Effector memory CD8-positive, alpha-beta T cell (primary cell): ENCODE measurements at places on chromosomes 6 and 20.

- no peak for DNase-seq
Measured at GRCh38 chr6:168908887-168909286, 344.8 kb downstream of the THBS2 start.

DNA sequence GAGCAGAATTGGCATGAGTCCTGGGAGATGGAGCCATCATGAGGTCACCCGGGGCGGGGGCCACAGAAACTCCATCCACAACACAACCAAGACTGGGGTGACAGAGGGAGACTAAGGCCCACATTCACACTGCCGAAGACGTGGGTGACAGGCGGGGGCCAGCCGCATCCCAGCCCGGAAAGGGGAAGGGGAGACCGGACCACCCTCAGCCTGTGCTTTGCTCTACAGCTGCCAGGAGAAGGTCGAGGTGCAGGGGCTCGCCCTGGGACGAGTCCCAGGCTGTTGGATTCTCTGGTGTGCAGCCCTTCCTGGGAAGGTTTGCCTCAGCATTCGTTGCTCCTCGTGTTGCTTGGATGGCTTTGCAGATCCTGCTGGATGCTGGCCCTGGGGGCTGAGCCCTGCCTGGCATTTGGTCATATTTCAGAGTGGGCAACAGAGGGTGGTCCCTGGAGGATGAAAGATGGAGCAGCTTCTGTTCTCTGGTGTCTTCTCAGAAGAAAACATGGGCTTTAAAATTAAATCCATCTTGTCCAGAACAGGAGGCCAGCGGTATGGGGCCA is 328.9 kb downstream of the TAF4 start:
- no peak for DNase-seq

GRCh38 chr6:33668914-33669313 is 42.6 kb downstream of the UQCC2 start:
- no peak for DNase-seq

GRCh38 chr6:106156863-106157262 is 70.7 kb downstream of the PRDM1 start:
- DNase-seq: no peak

DNA sequence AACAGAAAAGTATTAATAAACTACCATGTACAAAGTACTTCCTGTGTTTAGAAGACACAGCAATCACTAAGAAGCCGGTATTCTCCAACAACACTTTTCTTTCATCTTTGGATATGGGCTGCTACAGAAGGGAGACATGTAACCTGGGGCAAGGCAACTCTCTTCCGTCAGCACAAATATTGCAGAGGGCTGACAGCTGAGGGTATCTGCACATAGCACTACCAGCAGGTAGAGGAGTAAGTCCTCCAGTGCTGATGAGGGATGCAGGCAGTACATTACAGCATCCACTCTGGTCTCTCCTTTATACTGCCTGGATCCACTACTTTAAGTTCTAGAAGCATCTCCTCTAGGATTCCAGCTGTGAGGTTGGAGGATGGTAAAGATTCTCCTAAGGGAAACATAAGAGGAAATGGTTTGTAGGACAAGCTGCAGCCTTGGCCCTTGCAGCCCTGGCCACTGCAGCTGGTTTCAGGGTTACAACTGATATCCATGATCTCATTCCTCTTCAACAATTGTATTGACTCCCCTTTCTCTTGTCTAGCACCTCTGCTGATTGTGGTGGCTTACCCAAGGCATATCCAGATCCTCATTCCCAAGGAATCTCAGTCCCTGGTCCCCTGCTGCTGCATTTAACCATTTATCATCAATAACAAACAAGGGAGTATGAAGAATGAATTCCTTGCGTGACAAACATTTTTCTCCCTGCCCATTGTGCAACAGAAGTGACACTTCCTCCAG is 110.7 kb upstream of the ADGRF1 start:
- DNase-seq: no peak

DNA sequence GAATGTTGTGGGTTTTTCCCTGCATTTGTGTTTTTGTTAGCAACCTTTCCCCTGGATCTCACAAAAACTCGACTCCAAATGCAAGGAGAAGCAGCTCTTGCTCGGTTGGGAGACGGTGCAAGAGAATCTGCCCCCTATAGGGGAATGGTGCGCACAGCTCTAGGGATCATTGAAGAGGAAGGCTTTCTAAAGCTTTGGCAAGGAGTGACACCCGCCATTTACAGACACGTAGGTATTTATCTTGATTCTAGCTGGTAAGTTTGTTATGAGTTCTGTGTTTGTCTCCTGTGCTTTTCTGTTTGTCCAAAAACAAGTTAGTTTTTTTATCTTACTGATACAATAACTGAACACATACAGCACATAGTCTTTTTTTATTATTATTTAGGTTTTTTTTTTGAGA is 3.0 kb downstream of the SLC25A27 start:
- no peak for DNase-seq

DNA sequence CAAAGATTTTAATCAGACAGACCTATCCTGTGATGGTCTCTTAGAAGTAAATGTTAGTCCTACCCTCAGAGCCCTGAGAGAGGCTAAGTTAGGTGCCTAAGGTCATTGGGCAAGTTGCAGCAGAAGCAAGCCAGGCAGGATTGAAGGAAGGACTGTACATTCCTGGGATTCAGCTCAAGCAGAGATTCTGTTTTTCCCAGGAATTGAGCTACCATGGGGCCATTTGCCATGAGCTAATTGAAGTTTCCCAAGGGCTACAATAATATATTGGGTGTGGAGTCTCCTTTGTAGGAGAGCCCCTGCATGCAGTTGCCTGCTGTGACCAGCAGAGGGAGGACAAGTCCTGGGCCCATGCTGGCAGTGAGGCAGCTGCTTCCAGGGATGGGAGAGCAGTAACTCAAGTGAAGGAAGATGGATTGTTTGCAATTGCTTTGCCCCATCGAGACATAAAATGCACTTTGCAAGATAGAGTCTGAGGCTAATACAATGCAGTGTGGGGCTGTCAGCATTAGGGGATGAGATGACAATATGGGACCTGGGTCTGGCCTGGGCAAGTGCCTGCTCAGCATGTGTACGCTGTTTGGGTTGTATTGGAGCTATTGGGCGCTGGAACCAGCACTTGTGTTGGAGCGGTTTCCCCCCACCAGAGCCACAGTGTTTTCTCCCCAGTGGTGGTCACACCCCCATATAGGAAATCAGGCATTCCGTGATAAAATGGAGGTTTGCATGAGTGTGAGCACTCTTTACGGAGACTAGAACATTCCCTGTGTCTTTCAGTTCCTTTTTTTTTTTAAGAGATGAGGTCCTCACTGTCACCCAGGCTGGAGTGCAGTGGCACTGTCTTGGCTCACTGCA is 27.9 kb downstream of the DNMT3B start:
- peak; percentile 67 for DNase-seq

DNA sequence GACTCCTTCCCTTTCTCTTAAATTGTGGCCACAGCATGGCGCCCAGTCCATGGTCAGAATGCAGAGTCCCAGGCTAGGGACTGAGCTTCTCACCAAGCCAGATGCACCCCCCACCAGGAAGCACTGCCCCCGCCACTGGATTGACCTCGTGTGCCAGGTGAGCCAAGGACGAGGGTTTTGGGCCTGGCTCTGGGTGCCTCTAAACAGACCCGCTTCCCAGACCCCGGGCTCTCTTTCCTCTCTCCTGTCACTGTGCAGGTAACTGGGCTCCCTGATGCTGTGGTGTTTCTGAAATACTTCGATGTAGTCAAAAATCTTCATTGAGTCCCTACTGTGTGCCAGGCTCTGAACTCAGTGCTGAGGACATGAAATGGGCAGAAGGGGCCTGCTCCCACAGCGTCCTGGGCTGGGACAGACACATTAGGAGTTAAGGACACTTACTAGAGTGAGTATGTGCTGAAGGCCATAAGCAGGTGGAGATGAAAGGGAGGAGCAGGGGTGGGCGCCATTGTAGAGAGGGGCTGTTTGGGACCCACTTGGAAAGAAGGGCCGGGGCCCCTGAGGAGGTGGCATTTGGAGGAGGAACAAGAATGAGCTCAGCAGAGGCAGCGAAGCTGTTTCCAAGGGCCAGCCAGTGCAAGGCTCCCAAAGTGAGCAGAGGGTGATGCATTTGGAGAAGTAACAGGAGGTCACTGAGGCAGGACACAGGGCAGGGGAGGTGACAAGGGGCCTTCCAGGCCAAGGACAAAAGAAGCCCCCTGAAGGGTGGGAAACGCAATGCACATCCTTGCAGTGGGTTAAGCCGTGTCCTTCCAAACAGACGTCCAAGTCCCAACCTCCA is 217.1 kb downstream of the ANKRD60 start:
- no peak for DNase-seq

DNA sequence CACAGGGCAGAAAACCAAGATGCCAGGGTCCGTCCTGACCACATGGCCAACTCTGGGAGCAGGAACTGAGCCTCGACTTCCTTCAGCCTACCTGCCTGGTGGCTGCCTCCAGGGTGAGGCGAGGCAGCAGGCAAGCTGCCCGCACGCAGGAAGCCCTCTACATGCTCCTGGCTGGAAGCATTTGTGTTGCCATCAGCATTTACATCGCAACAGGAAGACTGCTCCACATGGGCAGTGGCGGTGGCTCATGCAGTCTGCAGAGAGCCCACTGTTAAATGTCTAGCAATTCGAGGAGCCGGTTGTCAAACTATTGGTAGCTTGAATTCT is 233.8 kb downstream of the SYNDIG1 start:
- no peak for DNase-seq
